ENCODE measurements at places on chromosomes 11 and 22.

GRCh38 chr22:35552196-35552842 lies 11.7 kb downstream of the RASD2 start:
- peak; percentile 34 for DNase-seq

DNA sequence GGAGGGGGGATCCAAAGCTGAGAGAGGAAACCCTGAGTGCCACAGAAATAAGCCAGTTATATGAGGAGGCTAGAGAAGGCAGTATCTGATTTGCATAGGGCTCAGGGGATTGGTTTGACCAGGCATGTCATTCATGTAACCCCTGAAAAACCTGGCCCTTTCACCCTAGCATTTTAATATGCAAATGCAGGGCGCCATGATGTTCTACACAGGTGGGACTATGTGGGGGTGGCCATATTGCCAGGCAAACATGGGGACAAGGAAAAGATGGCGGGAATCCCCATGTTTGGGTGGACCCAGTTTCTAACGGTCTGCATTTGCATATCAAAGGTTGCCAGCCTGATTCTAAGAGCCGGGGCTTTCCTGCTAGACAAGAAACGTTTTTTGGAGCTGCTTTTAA lies 27.2 kb downstream of the CSF2RB start:
- DNase-seq = no peak

- DNase-seq = no peak
These were observed 5.4 kb upstream of the PAX6 start for GRCh38 chr11:31816468-31817053.

DNA sequence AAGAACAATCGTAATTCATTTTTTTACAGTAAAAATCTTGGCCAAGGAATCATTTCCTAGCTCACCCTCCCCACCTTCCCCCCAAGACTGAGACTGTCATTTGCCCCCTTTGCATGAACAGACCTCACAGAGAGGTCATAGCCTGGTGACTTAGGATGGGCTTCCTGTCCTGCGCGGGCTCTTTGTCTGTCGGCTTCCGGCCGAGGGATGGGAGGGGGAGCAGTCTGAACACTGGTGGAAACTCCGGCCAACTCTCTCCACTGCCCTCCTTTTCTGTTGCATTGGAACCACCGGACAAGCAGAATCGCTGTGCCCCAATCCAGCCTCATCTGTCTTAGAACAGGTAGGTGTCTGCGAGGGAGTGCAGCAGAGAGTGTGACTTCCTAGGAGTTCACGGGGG lies 41.7 kb downstream of the TEAD1 start:
- DNase-seq = no peak
